ENCODE measurements at places on chromosomes 3 and 15. TPM values are rescaled to one million over a fixed set of nuclear protein-coding genes. Genes with fewer than 3 reads are reported as not detected.
A peak's percentile ranks its signal among the peaks of the same experiment; 100 is the strongest.

Gene RAP2B
- 20.3 TPM for polyA plus RNA-seq

DNA sequence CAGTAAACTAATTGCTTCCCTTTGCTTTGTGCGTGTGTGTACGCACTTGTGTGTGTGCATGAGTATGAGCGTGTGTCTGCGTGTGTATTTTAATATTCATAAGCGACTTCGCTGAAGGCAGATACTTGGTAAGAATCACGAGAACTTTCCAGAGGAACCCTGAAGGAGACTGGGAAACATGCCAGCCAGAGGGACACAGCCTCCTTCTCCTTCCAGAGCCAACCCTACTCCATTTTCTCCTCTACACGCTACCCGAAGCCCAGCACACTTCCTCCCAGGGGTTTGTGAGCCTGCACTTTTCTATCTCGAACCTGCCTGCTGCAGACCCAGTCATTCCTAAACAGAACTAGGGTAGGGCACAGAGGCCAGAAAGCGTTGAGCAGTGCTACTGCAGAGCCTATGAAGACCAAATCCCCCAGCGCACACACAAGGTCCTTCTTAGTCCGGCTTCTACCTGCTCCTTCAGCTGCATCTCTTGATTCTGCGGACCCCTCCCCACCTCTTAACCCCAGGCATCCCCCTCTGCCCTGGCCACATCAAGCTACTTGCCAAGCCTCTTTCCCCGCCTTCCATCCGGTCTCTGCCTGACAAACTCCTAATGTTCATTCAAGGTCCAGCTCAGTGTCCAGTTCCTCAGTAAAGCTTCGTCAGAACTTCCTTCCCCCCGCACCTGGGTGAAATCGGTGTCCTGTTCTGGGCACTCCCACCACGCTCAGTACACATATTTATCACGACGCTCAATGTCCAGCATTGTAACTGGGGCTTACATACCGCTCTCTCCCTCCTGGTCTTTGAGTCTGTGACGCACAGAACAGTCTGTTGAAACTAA, 191.8 kb downstream of the FAM43A start:
- no peak for DNase-seq

Gene COL8A1
- not detected for polyA plus RNA-seq

Gene CYP19A1
- polyA plus RNA-seq, result not detected

- no peak for DNase-seq
Measured at GRCh38 chr15:74245342-74245931, 9.3 kb downstream of the CCDC33 start.

DNA sequence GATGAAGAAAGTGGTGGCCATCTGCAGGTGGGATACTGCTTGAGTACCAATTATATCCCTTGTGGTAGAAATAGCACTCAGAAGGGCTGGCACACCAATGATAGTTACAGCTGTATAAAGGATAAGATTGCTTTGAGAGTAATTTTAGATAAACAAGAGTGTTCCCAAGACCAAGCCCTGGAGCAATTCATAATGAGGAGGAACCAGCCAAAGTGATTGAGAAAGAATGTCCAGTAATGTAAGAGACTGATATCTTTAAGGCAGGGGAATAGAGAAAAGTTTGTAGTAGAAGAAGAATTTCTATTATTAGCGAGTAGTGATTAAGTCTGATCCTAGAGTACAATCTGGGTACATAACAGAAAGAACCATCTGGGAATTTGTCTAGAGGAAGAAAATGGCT, 945.1 kb downstream of the OTOL1 start:
- DNase-seq, result no peak

DNA sequence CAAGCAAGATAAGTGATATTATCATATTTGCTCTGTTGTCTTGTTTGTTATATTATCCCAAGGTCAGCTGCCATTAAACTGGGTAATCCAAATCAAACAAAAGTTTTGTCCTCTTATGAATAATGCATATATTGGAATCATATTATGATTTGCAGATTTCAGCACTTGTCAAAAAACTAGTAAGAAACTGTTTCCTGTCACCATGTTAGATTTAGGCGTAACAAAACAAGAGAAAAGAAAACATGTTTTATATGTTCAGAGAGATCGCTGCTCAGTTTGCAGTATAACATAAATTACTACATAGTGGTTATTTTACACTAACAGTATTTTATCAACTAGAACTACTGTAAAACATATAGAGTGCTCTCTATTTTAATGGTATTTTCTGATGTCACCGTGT, 123.4 kb upstream of the ICE2 start:
- no peak for DNase-seq

Gene PYDC2
- polyA plus RNA-seq, result not detected

GRCh38 chr3:150469031-150469930, 61.2 kb downstream of the TSC22D2 start:
- no peak for DNase-seq

DNA sequence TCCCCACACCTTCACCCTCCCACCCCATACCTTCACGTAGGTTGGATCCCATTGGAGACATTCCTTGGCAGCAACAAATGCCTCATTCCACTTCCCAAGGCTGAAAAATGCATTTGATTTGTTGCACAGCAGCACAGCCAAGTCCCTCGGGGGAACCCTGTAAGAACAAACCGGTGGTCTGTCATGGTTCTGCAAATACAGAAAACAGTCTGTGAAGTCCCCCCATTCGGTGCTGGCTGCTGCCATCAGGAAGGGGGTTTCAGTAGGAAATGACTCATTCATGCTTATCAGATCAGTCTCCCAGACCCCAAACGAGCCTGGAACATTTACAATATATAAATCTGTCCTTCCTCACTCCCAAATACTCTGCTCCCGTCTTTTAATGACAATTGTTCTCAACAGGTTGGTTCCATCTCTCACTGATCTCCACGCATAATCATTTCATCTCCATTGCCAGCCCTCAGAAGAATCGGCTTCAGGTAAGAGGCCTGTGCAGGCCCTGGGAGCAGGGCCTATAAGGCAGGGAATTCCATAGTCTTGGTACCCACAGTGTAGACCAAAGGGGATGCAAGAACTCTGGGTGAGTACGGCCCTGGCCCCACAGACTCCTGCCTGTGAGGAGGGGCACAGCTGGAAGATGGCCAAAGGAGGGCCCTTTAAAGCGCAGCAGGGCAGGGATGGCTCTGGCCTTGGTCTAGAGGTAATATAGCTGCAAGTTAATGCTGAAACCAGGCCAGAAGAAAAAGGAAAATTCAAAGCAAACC, 41.6 kb downstream of the TRANK1 start:
- DNase-seq, result no peak

Gene ZKSCAN7
- polyA plus RNA-seq, result 3.8 TPM

DNA sequence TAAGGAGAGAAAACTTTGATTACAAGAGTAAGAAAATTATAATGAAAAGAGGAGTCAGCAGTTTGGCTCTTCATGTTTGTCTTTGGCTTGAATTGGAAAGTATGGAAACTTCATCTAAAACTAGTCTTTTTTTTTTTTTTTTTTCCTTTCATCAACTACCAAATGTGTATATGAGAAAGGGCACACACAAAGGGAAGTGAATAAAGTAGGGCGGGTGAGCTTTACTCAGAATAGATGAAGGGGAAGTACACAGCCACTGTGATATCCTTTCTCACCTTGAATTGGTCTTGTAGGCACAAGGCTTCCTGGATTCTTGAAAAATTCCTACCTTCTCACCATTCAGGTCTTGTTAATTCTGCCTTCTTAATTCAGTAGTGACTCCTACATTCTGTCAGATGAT, 652.3 kb upstream of the KCNMB2 start:
- no peak for DNase-seq

Gene SLC2A2
- not detected for polyA plus RNA-seq

GRCh38 chr3:191008074-191008473, 145.6 kb upstream of the GMNC start:
- DNase-seq, result no peak

Gene SYNPR
- not detected for polyA plus RNA-seq

GRCh38 chr3:52153389-52154096, 680 bp downstream of the POC1A start:
- DNase-seq, result no peak

GRCh38 chr3:48157950-48158376, 30.3 kb downstream of the CDC25A start:
- peak; percentile 11 for DNase-seq

Gene AMT
- polyA plus RNA-seq, result 0.62 TPM

- DNase-seq, result no peak
Measured at GRCh38 chr15:47951781-47952180, 169.0 kb upstream of the SLC24A5 start.

DNA sequence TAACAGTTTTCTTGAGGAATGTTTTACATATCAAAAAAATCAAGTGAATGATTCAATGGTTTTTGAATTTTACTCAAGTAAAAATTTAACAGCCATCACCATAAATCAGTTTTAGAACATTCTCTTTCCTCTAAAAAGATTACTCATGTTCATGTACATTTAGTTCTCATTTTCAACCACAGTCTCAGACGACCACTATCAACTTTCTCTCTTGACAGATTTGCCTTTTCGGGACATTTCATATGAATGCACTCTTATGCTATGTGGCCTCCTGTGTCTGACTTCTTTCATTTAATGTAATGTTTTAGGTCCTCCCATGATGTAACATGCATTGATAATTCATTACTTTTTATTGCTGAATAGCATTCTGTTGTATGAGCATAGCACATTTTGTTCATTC, 309.3 kb upstream of the PLSCR5 start:
- DNase-seq, result no peak

Gene ACAA1
- 49.0 TPM for polyA plus RNA-seq

DNA sequence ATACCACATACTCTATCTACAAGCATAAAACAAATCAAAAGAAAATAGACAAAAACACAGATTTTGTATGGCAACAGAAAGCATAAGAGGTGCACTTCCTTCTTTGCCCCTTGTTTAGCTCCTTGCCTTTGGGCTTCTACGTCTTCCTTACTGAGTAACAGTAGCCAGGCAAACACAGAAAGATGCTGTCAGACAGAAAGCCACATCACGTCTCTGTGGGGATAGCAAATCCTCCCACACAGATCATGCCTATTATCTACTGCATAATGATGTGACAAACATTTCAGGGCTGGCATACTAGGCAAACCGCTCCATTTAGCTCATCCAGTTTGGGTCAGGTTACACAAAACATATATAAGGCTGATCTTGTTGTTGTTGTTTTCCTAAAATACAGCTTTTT, 92.7 kb downstream of the BOC start:
- DNase-seq, result no peak

GRCh38 chr3:147937341-147937740, 528.2 kb downstream of the ZIC1 start:
- no peak for DNase-seq

DNA sequence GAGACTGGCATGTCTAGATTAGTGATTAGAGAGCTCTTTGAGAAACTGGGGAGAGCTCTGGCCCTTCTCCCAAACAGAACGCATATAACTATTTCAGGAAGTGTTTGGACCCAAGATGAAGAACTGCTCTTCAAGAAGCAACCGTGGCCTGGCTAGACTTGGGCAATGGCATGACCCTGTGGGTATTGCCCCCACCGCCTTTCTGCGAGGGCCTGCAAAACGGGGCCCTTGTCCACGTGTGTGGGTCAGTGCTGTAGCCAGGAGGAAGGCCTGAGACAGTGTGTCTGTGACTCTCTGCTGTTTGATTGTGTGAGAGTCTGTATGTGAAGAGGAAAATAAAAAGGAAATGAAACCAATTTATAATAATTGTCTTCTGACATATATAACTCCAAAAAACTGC, 42.5 kb downstream of the EEFSEC start:
- no peak for DNase-seq

DNA sequence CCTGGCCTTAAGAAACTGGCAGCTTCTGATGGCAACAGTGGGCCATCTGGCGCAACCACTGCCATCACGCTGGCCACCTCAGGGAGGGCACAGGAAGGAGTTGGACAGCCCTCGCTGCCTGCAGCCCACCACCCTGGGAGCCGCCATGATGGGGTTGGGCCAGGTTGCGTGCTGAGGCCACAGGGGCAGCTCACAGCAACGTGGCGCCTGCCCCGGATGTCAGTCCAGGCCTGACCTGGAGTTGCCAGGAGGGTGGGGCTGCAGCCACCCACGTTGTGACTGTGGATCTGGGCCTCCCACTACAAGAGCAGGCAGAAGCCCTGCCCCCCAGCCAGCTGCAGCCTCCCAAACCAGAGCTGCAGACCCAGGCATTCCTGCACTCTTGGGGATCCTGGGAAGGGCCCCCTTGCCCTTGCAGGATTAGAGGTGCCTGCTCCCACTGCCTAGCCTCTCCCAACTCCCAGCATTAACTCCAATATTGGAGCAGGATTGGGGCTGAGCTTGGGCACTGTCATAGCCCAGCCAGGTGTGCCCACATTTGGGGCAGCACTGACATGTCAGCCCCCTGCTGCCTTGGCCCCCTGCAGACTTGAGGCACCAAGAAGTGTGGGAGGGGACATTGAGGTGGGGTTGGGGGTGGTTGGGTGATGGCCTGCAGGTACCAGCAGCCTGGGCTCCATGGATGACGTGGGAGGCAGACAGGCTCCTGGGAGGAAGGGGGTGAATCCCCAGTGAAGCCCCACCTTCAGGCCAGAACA, 468.9 kb upstream of the CCDC54 start:
- DNase-seq, result no peak

DNA sequence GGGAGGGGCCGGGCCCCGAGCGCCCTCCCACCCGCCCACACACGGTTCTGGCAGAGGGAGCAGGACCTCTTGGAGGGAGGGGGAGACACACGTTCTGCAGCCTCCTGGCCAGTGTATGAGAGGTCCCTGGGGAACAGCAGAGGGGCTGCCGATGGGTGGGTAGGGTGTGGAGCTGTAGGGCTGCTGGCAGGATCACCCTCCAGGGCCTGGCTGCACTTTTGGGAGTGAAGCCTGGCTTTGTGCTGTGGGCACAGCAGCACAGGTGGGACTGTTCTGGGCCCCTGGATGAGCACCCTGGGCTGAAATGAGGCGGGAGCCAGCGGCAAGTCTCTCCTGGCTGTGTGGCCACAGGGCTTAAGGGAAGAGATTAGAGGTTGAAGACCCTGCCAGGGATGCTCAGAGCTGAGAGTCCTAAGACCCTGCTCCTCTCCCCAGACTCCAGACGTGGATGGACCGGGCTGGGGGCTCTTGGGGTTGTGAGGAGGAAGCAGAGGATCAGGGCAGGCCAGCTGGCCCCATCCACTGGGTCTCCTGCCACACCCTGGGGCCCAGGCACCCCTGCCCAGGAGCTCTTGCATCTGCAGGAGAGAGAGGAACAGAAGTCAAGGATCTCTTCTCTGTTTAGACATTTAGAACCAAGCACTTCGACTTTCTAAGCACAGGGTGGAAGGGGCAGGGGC, 45.2 kb downstream of the RGMA start:
- no peak for DNase-seq

- DNase-seq, result no peak
Measured at GRCh38 chr15:76636059-76636458, 269.1 kb downstream of the SCAPER start.

- DNase-seq, result no peak
Measured at GRCh38 chr15:81942157-81942556, 103.7 kb downstream of the MEX3B start.

Gene SENP5
- 9.6 TPM for polyA plus RNA-seq

DNA sequence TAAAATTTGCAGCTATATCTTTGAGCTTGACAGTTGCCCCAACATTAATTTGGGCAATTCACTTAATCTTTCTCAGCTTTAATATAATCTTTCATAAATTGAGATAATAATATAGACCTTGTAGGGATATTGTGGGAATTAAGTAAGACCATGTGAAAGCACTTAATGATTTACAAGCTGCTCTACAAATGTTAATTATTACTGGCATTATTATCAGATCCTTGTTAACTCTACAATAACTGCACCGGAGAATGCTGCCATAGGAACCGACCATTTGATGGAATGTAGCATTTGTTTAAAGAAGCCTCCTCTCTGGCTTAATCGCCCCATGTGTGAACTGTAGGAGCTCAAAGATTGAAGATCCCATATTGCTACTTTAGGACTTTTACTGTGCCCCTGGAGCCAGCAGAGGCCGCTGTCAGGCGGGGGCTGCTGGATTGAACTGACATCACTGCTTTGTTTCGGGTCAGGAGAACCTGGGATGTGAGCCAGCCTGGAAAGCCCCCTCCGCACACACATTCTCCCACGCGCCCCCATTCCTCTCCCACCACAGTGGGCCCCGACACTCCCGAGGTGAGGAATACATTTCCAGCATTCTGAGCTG, 154.2 kb upstream of the TNIK start:
- no peak for DNase-seq

Measured in CD8-positive, alpha-beta memory T cell (primary cell).